ENCODE measurements at places on chromosomes 5 and 9. TPM values are rescaled to one million over a fixed set of nuclear protein-coding genes. Genes with fewer than 3 reads are reported as not detected.
A peak's percentile ranks its signal among the peaks of the same experiment; 100 is the strongest.

DNA sequence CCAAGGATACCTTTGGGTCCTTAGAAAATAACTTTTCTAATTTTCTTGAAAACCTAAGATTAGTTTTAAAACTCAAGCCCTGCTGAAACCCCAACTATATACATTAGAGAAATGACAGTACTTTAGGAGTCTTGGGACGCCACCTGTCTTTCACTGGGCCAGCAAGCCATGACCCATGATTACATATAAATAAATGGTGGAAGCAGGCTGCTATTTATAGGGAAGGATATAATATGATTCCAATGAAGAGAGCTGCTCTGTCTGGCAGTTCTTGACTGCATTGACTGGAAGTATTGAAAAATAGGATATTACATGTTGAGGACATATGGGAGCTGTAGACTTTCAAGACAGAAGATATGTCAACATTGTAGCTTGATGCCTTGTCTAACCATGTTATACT, 7.3 kb downstream of the JMY start:
- H3K4me3 ChIP-seq: no peak overlapping the region
- H3K27ac ChIP-seq: no peak overlapping the region

DNA sequence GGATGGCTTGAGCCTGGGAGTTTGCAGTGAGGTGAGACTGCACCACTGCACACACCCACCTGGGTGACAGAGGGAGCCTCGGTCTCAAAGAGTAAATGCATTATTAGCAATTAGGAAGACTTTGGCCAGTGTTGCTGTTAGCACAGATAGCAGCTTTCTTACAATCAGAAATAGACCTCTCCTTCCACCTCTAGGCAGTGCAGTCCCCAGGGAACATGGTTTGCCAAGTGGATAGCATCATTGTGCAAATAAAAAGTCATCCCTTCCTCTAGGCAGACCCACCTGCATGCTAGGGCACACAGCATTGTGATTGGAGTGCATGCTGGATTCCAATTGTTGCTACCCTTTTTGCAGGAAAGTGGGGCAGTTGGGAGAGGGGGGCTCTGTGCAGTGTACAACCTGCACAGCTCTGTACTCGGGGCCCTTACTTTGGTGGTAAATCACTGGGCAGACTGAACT, 77.9 kb upstream of the KLF9 start:
- peak overlapping the region; percentile 66 for H3K27ac ChIP-seq
- no peaks in the 10 kb centered on the region for H3K36me3 ChIP-seq
- H3K4me3 ChIP-seq: peak overlapping the region; percentile 15
- no peak for DNase-seq
- peaks cover 28% of the 10 kb centered on the region for H3K4me1 ChIP-seq

ANXA2R gene
- polyA plus RNA-seq: 27.8 TPM

- no peak overlapping the region for H3K27ac ChIP-seq
- no peak for DNase-seq
- H3K36me3 ChIP-seq: no peaks in the 10 kb centered on the region
- H3K4me1 ChIP-seq: no peaks in the 10 kb centered on the region
- no peak overlapping the region for H3K4me3 ChIP-seq
Measured at GRCh38 chr5:16926417-16926816, 9.7 kb downstream of the MYO10 start.

GRCh38 chr9:97176206-97176605, 131.3 kb upstream of the CCDC180 start:
- no peaks in the 10 kb centered on the region for H3K36me3 ChIP-seq
- H3K27me3 ChIP-seq: peaks cover 8% of the 10 kb centered on the region
- DNase-seq: no peak
- H3K4me1 ChIP-seq: no peaks in the 10 kb centered on the region
- no peak overlapping the region for H3K4me3 ChIP-seq

DNA sequence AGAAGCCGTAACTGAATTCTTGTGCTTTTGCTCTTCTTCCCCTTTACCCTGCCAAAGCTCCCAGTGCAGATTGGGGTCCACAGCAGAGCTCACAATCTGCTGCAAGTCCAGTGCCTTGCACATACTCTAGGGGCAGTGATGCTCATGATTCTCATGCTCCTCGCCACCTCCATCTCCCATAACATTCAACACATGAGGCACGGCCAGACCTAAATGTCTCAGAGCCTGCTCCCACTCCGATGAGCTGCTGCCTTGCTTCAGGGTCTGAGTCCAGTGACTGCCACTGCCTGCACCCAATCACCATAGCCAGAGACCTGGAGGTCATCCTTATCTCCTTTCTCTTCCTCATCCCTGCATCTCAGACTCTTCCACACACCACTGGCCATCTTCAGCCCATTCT, 10.5 kb downstream of the CSF1R start:
- no peaks in the 10 kb centered on the region for H3K36me3 ChIP-seq
- no peak for DNase-seq
- no peaks in the 10 kb centered on the region for H3K4me1 ChIP-seq
- no peaks in the 10 kb centered on the region for H3K27me3 ChIP-seq
- H3K4me3 ChIP-seq: no peak overlapping the region

- peaks cover 16% of the 10 kb centered on the region for H3K36me3 ChIP-seq
- H3K27me3 ChIP-seq: no peaks in the 10 kb centered on the region
- H3K4me1 ChIP-seq: peaks cover 4% of the 10 kb centered on the region
- no peak overlapping the region for H3K4me3 ChIP-seq
- no peak for DNase-seq
Measured at GRCh38 chr9:94853887-94854286, 127.4 kb downstream of the AOPEP start.

CRB2 gene
- not detected for polyA plus RNA-seq

CDH9 gene
- not detected for polyA plus RNA-seq

- H3K27ac ChIP-seq: no peak overlapping the region
- peaks cover 21% of the 10 kb centered on the region for H3K27me3 ChIP-seq
- no peak overlapping the region for H3K4me3 ChIP-seq
- no peak for DNase-seq
Measured at GRCh38 chr9:38523121-38523520, 97.3 kb downstream of the ANKRD18A start.

DNA sequence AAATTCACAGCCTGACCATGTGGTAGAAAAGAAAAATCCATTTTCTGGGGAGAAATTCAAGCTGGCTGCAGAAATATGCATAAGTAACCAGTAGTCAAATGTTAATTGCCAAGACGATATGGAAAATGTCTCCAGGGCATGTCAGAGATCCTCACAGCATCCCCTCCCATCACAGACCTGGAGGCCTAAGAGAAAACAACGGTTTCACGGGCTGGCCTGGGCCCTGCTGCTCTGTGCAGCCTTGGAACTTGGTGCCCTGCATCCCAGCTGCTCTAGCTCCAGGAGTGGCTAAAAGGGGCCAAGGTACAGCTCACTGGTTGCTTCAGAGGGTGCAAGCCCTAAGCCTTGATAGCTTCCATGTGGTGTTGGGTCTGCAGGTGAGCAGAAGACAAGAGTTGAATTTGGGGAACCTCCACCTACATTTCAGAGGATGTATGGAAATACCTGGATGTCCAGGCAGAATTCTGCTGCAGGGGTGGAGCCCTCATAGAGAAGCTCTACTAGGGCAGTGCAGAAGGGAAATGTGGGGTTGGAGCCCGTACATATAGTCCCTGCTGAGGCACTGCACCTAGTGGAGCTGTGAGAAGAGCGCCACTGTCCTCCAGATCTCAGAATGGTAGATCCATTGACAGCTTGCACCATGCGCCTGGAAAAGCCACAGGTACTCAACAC, 49.7 kb downstream of the PTBP3 start:
- no peak overlapping the region for H3K27ac ChIP-seq
- peaks cover 53% of the 10 kb centered on the region for H3K36me3 ChIP-seq
- no peak overlapping the region for H3K4me3 ChIP-seq
- no peaks in the 10 kb centered on the region for H3K27me3 ChIP-seq
- peaks cover 31% of the 10 kb centered on the region for H3K4me1 ChIP-seq
- DNase-seq: no peak

BTNL8 gene
- polyA plus RNA-seq: not detected

- H3K27me3 ChIP-seq: peaks cover 56% of the 10 kb centered on the region
- no peaks in the 10 kb centered on the region for H3K36me3 ChIP-seq
- H3K4me1 ChIP-seq: peaks cover 52% of the 10 kb centered on the region
Measured at GRCh38 chr5:98768160-98768959, 5.1 kb upstream of the RGMB start.

GRCh38 chr5:134139377-134139851, 24.9 kb downstream of the TCF7 start:
- H3K4me1 ChIP-seq: peaks cover 28% of the 10 kb centered on the region
- H3K27me3 ChIP-seq: no peaks in the 10 kb centered on the region
- H3K27ac ChIP-seq: peak overlapping the region; percentile 90
- H3K4me3 ChIP-seq: no peak overlapping the region

Data from naive B cell (primary cell).